ENCODE measurements at places on chromosomes 6 and 20.
A peak's percentile ranks its signal among the peaks of the same experiment; 100 is the strongest.

GRCh38 chr20:43293068-43293786 is 103.5 kb upstream of the PTPRT start:
- DNase-seq = no peak

DNA sequence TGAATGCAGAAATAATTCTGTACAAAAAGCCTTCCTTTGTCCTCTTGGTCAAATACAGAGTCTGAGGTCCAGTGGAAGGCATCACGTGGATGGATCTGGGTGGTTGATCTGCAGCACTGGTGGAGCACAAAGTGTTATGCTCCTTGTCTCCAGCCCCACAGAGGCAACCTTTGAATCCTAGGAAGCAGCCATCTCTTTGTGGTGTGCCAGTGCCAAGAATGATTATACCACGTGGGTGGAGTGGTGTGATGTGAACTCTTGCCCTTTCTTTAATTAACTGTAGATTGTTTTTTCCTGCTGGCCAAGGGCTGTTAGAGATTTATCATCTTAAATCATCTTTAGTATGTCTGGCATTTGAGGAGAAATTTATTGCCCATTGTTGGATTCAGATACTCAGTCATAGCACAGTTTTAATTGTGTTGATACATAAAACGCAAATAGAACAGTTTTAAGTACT is 31.1 kb downstream of the NCOA7 start:
- DNase-seq = no peak

DNA sequence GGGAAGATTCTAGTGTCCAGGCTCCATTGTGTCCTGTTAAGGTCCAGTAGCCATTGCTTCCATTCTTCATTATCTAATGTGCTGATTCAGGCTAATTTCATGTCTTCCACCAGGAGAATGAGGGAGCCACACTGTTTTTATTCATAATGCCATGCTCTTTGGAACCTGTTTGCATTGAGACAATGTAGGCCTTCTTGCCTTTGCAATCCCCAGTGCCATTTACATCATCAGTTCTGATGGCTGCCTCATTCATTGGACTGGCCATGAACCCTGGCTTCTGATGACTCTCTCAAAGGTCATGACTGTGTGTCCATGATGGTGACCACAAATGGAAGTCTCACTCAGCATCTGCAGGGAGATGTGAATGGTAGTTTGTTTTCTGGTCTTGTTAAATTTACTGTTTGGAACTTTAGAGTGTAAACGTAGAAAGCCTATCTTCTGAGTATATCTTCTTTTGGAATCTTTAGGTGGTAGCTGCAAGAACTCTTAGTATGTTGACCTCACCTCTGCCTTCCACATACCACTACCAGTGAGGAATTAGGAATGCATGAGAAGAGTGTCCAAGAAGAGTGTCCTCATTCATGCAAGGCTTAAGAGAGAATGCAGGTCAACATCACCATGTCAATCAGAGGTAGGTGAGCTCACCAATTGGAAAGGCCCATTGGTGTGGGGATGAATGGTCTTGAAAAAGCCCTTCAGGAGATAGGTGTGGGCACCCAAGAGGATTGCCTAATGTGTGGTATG is 42.9 kb upstream of the ZFP64 start:
- no peak for DNase-seq

DNA sequence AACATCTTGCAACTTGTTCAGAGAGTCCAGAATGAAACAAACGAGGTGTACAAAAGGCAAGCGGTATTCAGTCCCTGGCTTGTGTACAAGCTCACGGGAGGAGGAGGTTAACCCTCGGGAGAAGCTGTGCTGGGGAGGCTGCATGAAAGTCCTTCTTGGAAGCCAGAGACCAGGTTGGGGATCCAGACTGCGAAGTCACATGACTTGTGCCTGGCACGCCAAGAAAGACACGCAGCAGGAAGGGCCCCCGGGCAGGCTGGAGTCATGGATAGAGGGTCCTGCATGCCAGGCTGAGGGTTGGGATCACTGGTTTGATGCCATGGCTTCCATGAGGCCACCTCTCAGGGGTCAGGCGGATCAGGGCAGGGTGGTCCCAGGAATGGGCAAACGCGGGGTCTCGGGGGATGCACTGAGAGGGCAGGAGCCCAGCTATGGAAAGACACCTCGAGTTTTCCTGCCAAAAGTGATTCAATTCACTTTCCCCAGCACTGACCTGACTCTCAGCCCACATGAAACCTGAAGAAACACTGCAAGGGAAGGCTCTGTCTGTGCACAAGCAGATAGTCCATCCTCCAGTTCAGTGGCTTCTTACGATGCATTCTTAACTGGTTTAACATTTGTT is 79.4 kb downstream of the DLL1 start:
- no peak for DNase-seq

DNA sequence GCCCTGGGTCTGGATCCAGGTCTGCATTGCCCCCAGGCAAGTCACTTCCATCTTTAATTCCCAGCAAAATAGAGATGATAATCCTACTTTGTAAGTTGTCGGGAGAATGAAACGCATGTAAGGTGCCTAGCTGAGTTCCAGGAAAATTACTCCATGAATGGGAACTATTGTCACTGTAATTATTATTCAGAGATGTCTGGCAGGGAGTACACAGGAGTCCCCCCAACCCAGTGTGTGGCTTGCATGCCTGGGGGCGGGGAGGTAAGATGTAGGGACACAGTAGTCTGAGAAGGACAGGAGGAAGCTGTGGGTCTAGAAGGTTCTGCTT is 85.4 kb downstream of the CD40 start:
- no peak for DNase-seq

DNA sequence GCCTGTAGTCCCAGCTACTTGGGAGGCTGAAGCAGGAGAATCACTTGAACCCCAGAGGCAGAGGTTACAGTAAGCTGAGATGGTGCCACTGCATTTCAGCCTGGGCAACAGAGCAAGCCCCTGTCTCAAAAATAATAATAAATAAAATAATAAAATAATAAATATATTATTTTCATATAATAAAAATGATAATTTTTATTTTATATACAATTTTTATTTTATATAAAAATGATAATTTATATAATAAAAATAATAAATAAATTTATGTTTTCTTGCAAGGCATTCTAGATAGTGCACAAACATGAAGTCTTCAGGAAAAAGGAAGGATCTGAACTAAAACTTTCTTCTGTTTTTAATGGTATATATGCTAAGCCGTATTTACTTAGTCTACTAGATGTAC is 12.6 kb upstream of the SGK1 start:
- DNase-seq = no peak

GRCh38 chr6:121330516-121330915 is 3.8 kb downstream of the TBC1D32 start:
- no peak for DNase-seq

DNA sequence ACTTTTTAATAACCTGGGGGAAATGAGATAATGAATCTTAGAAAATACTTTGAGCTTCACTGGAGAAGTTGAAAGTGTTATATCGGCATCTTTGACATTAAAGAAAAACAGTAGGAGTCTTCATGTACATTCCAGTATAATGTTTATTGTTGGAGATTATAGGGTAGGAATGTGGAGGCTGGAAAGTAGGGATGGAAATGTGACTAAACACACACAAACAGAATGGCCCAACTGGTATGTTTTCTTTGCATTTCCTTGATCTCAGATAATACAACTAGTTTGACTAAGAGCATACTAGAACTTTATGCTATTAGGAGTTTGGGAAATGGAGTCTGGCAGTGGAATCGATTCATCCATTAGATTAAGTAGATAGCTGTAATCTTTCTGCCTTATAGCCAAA is 10.1 kb upstream of the BAG2 start:
- DNase-seq = no peak

DNA sequence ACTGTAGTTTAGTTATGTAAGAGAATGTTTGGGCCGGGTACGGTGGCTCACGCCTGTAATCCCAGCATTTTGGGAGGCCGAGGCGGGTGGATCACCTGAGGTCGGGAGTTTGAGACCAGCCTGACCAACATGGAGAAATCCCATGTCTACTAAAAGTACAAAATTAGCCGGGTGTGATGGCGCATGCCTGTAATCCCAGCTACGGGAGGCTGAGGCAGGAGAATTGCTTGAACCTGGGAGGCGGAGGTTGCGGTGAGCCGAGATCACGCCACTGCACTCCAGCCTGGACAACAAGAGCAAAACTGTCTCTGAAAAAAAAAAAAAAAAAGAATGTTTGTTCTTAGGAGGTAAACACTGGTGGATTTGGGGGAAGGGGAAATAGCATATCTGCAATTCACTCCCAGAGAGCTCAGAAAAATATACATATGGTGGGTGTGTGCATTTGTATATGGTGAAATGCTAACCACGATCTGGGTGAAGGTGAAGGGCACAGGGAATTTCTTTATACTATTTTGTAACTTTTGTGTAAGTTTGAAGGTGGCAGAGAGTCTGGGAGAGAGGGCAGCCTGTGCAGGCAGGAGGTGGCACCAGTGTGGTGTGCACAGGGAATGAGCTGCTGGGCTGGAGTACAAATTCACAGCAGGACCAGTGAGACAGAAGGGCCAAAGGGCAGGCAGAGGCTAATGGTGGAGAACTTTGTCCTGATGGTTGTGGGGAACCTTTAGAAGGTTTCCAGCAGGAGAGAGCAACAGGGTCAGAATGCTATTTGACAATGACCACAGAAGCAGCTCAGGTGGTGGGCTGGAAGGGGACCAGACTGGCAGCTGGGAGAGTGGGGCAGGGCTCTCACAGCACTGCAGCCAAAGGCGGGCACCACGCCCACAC is 42.4 kb downstream of the SSR1 start:
- no peak for DNase-seq

- DNase-seq = no peak
These were observed 31.9 kb upstream of the NFATC2 start for GRCh38 chr20:51574248-51575033.

DNA sequence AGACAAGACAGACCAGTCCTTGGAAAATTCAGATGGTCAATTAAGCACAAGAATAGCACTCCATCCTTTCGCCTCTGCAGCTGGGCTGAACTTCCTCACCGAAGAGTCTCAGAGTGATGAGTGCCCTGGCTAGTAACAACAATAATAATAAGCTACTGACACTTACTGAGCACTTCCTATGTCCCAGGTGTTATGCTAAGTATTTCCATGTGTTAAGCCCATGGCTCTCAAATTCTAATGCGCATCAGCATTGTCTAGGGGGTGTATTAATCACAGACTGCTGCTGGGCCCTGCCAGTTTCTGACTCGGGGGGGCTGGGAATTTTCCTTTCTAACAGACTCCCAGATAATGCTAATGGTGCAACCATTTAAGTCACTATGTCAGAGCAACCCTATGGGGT is 118.2 kb upstream of the LRFN2 start:
- no peak for DNase-seq

DNA sequence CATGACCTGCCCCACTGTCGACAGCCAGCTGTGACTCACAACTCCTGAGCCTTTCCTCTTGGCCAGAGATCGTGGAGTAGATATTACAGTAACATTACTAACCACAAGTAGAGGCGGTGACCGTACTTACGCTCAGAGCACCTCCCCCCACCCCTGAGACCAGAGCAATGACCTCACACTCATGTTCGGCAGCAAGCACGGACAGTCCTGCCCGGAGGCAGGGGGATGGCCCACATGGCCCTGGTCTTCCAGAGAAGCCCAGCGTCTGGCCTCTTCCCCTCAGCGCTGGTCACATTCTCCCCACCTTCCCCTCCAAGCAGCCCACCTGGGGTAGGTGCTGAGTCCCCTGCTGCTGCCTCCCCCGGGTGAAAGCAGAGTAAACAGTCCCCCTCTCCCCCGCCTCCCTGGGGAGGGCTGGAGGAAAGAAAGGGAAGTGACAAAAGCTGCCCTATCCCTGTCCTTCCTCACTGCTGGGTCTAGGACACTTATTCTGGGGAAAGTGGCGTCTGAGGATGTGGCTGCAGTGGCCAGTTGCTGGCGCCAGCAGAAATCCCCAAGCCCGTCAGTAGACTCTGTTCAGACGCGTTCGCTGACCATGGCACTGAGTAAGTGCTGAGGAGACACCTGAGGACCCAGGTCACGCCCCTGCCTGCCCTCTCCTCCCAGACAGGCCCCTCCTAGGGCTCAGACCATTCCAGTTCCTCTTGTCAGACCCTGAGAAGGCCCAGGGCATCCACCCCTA is 68.5 kb downstream of the MRPL14 start:
- peak; percentile 70 for DNase-seq

DNA sequence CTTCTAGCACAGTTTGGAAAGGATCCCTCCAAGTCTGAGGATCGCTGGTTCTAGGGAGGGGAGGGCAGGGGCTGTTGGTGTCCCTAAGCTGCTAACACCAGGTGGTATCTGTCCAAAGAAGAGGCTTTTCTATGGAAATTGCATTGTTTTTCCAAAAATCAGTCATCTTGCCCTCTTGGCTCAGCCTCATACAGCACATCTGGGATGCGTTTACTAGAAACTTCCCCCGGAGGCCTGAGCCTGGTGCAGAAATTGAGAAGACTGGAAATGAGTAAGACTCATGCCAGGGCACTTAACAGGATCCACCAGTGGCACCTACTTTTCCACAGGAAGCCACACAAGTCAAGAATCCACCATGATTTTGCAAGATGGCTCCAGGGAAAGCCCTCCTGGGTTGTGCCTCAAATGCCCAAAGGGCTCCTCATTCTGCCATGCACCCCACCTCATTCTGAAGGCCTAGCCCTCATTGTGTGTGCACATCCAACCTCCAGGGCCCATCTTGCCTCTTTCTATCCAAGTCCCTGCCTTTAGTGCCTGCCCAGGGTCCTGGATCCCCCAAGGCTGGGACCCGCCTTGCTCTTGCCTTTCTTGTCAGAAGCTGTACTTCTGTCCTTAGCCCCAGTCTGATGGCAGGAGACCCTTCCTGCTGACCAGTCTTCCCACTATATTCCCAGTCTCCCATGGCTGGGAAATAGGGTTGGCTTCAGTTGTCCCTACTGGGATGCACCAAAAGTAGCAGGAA is 97.6 kb downstream of the MRPL14 start:
- no peak for DNase-seq

- DNase-seq = no peak
These were observed 63.9 kb downstream of the FHL5 start for GRCh38 chr6:96626759-96627364.

- peak; percentile 40 for DNase-seq
These were observed 23.6 kb downstream of the LRP11 start for GRCh38 chr6:149840345-149841075.

DNA sequence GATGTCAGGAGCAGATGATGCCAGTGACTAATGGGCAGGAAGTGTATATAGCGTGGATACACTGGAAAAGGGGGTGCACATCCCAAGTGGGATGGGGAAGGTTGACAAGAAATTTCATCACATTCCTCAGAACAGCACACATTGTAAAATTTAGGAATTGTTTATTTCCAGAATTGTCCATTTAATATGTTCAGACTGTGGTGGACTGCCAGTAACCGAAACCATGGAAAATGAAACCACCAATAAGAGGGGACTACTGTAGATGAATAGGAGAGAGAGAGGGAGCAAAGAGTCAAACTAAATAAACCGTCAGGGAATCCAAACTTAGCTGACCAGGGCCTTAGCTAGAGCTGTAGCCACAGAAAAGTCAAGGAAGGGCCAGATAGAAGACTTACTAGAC is 164.4 kb upstream of the PRDM1 start:
- no peak for DNase-seq

DNA sequence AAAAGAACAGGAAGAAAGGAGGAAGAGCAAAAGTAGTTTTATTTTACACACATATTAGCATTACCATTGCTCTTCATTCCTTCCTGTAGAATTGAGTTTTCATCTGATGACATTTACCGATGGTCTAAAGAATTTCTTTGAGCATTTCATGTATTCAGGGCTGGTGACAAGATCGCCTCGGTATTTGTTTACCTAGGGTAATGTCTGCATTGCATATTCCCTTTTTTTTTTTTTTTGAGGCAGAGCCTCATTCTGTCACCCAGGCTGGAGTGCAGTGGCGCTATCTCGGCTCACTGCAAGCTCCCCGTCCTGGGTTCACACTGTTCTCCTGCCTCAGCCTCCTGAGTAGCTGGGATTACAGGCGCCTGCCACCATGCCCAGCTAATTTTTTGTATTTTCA is 19.3 kb downstream of the RAB22A start:
- DNase-seq = no peak
